ENCODE measurements at places on chromosomes 2 and 18. TPM values are rescaled to one million over a fixed set of nuclear protein-coding genes. Genes with fewer than 3 reads are reported as not detected.

DNAH7 gene
- polyA plus RNA-seq, result 0.11 TPM

APCDD1 gene
- not detected for polyA plus RNA-seq

RESP18 gene
- not detected for polyA plus RNA-seq

DLX1 gene
- not detected for polyA plus RNA-seq

C2orf15 gene
- polyA plus RNA-seq, result 2.0 TPM

AQP12B gene
- polyA plus RNA-seq, result not detected

C18orf54 gene
- polyA plus RNA-seq, result 0.99 TPM

OTOF gene
- polyA plus RNA-seq, result not detected

SLC14A1 gene
- polyA plus RNA-seq, result 3.5 TPM

QPCT gene
- 1.8 TPM for polyA plus RNA-seq
